ENCODE measurements at places on chromosomes 5 and 9.

GRCh38 chr5:147093138-147093537 is 141.7 kb upstream of the STK32A start:
- no peak for DNase-seq

DNA sequence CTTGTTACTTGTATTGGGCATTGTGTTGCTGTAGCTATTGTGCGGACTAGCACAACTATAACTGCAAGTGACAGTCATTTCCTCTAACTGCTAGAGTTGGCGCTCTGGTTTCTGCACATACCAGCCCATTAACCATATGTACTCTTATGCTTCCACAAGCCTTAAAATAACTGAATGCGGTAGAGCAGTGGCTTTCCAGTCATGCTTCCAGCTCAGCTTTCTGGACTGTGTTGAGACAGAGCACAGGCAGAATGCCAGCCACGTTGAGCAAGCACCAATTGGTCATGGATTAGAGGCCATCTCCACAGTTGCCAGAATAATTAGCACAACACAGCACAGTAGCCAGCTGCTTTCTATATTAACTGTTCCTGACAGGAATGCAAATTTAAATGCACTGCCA is 12.2 kb downstream of the INVS start:
- no peak for DNase-seq

DNA sequence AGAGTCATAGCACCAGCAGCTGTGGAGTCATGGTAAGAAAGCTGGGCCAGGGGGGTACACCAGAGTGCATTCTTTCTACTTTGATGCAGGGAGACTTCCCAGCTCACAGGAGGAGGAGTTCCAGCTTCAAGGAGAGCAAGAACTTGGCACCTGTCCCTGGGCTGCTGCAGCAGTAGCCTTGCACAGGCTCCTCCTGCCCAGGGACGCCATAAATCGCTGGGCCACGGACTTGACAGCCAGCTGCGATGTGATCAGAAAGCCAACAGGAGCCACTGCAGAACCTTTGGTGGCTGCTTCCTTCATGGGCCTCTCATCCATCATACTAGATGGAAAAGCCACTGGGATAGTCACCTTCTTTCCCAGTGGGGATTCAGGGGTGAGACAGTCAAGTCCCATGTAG is 234.7 kb downstream of the NMUR2 start:
- DNase-seq: no peak

- no peak for DNase-seq
Measured at GRCh38 chr5:151665613-151666012, 21.1 kb downstream of the SPARC start.

- no peak for DNase-seq
Measured at GRCh38 chr5:31531543-31531887, 378 bp downstream of the DROSHA start.

GRCh38 chr5:27947088-27947487 is 908.7 kb upstream of the CDH9 start:
- no peak for DNase-seq

DNA sequence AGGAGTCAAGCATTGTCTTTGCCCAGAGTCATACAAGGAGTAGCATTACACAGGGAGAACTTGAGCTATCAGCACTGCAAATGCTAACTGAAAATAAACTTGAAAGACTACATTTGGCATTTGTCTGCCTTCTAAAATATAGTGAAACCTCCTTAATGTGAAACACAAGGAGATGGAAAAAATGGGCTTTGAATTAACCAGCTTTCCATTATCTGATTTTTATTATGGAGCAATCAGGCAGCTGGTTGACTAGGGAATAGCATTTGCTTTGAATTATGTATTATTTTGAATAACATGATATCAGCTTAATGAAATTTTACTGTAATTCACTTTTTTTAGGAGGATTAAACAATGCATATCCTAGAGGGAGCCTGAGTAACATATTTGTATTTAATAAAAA is 130.8 kb downstream of the GDNF start:
- DNase-seq: no peak

DNA sequence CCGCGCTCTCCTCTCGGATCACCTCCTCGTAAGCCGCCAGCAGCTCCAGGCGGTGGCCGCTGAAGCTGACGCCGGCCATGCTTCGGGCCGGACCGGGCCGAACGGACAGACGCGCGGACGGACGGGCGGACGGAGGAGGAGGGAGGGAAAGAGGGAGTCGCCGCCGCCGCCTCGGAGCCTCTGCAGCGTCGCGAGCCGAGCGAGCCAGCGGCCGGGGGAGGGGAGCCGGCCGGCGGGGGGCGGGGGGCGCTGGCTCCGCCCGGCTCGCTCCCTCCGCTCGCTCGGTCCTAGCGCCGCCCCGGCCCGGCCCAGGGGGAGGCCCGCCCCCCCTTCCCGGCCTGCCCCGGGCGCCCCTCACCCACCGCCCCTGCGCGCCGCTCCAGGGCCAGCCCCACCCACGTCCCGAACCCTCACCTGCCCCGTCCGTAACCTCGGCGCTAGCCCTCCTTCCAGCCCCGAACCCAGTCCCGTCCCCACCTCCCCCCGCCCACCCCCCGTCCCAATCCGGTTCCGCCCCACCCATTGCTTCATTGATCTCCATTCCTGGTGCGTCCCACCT is at the start of gene DBN1:
Gene DBN1, minus strand, starts transcription at position 192 of the 559 bp plus-strand sequence. Its CDS starts 113 bp downstream, at position 79.
- DNase-seq: no peak

DNA sequence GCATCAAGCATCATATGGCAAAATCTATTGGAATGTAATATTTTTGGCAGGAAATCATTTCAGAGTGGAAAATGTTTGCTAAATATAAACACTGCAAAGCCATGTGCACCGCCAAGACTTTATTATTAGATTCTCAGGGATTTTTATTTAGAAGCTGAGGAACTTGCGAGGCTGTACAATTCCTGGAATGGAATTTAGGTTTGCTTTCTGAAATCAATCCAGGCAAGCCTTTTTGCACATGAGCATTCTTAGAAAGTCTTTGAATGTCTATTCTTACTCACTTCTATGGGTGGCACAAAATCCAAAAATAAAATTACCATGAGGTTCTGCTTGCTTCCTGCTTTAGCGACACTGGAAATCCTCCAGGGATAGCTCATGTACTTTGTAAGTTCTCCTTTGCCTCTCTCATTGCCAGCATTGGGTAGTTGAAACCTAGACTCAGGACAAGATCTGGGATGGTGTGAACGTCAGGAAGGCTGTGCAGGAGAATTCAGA is 71.5 kb upstream of the PALM2AKAP2 start:
- no peak for DNase-seq

DNA sequence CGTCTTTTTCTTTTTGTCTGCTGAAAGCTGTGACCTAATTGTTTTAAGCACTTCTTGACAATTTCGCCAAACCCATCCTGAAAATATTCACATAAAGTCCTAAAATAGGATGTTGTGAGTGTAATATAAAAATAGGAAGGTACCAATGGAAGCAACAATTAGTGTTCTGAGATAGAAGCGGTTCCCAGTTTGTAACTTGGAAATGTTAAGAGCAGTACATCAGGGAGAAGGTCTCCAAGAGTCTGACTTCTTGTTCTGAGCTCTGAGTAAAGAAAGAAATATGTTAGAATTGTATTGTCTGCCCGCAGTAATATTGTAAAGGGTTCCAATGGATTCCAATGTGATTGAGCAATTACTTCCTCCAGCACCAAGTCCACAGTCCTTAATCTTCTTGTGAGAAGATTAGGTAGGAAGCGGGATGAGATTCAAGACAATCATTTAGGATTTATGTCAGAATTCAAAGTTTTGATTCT is 3.9 kb downstream of the VCAN start:
- no peak for DNase-seq

DNA sequence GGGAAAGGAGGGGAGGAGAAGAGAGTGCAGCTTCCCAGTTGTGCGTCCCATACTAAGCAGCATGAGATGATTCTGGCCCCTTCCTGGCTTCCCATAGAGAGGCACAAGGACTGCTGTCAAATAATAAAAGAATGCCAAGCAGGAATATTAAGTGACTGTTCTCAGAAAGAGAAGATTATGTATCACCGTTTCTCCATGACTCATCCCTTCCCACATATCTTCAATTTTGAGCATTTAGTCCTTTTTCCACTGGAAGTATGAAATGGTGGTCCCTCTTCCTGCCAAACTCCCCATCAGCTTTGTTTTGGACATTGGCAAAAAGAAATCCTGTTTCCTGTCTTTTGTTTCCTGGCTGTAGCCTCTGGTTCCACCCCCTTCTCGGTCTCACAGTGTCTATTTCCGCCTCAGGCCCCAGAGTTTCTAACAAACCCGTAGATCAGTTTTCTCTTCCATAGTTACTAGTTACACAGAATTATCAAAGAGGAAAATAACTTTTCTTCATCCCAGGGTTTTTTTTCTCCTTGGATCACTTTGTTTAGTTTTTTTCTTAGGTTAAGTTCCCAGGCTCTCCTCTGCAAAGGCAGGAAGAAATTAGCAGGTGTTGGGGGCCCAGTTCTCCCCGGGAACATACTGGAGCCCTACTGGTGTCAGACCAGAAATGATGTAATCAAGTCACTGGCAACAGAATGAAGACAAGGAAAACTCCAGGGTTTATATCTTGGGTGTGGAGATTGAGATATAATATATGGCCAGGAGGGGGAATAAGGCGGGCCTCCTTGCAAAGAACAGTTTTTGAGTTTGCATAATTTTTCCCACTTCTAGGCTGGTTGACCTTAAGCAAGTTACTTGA is 26.4 kb upstream of the ARHGAP26 start:
- no peak for DNase-seq

DNA sequence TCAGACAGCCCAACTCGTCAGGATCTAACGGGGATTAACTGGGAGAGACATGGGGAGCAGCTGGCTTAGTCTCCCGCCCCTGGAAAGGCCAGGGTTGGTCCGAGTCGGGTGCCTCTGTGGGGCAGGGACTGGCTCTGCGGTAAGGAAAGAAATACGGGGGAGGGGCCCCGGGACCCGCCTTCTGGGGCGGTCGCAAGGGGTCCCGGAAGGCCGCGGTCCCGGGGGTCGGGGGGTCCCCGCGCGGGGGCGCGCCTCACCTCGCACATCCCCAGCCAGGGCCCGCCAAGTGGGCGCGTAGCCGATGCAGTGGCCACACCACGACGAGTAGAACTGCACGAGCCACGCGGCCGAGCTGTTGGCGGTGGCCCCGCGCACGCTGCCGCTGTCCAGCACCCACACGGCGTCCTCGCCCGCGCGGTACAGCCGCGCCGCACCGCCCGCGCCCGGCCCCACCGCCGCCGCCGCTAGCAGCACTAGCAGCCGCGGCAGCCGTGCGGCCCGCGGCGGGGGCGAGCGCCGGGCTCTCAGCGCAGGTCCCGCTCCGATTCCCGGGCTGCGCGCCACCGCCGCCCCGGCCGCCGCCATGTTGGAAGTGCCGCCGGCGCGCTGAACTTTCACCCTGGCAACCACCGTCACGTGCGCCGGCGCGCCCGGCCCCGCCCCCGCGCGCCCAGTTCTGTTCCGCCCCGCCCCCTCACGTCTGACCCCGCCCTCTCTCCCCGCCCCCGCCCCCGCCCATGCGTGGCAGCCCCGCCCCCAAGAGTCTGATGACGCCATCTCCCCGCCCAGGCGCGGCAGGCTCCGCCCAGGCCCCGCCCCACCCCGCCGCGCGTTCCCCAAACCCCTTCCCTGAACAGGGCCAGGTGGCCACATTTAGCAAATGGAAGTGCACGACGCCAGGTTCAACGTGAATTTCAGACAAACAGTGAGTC is at the start of gene QSOX2:
Gene QSOX2, minus strand, starts transcription at position 594 of the 932 bp plus-strand sequence. Its CDS starts 9 bp downstream, at position 585.
- DNase-seq: peak; percentile 71

Measured in activated T-helper 1 cell treated with anti-CD3 and anti-CD28 coated beads, Interleukin-2, amount 50 U/mL, for 16 hours (primary cell).